KBM-7 (cell line): ENCODE measurements at places on chromosomes 2 and 18.

GRCh38 chr2:173395567-173396351 lies 41.1 kb downstream of the CDCA7 start:
- DNase-seq, result peak; percentile 51

GRCh38 chr2:200317975-200318374 lies 11.5 kb downstream of the SPATS2L start:
- DNase-seq, result no peak

DNA sequence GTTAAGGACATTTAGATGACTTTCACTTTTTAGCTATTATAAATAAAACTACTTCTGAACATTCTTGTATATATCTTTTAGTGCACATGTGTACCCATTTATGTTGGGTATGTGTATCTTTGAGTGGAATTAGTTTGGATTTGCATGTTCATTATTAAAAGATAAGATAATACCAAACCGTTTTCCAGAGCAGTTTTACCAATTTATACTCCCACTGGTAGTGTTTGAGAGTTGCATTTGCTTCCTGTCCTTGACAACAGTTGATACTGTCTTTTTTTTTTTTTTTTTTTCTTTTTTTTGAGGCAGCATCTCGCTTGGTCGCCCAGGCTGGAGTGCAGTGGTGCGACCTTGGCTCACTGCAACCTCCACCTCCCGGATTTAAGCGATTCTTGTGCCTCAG lies 23.3 kb downstream of the SLC30A6 start:
- DNase-seq, result no peak

DNA sequence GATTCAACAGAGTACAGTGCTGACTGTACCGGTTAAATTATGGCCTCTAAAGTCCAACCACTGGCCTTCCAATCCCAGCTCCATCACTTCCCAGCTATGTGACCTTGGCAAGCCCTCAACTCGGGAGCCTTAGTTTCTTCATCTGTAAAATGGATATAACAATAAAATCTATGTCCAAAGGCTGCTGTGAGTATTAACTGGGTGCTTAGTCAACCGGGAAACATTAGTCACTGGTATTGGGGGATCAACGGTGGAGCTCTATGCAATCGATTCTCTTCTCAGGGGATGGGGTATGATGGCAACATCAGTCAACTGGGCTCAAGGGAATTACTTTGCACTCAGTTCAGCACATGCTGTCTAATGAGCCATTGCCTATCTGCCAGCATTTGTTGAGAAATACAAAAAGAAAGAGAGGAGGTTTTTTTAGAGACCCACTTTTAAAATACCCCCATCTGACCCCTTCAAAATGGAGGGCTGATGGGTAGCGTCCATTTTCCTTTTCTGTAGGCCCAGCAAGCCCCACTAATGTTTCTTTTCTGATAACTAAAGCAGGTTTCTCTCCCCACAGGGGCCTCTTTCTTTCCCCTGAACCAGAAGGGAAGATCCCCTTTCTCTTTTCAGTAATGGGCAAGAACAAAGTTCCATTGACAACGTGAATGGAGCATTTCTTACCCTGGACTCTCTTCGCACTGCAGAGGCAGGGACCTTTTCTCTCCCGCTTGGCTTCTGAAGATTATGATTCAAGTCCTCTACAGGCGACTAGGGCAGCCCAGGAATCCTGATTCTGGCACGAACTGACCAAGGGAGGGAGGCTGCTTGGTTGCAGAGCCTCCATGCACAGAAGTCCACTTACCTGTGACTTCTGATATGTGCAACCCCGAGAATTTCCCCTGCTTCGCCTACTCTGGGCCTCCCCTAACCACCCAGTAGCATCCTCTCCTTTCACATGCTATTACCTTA lies 8.7 kb upstream of the AGFG1 start:
- no peak for DNase-seq

GRCh38 chr2:73103018-73103542 lies 9.7 kb downstream of the RAB11FIP5 start:
- no peak for DNase-seq

- DNase-seq, result no peak
Measured at GRCh38 chr2:53268086-53268485, 499.5 kb upstream of the CHAC2 start.

DNA sequence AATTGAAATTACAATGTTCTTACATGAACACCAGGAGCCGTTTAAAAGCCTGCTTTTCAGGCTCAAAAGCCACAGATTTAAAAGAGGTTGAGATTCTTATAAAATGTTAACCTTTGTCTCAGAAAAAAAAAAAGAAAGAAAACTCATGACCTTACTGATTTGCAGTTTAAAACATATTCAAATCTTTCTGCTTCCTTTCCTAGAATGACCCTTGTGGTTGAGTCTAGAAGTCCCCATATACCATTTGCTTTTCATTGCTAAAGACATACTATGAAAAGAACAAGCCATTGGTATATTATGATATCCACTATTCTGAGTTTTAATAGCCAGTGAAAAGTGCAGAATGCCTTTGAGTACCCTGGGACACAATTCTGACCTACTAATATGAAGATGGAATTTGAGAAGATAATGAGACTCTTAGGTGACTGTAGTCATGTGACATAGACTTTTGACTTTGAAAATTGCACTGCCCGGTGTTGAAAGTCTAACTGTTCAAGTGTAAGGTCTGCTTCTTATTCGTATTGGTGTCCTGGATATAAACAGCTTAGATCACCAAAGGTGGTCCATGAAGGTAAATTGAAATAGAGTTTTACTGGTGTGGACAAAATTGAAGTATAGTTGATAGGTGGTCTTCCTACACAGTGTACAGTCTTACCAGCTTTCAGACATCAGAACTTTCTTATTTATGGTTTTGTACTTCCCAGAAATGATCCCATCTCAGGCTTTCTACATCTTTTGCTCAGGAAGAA lies 117.0 kb downstream of the DOCK10 start:
- DNase-seq, result no peak

DNA sequence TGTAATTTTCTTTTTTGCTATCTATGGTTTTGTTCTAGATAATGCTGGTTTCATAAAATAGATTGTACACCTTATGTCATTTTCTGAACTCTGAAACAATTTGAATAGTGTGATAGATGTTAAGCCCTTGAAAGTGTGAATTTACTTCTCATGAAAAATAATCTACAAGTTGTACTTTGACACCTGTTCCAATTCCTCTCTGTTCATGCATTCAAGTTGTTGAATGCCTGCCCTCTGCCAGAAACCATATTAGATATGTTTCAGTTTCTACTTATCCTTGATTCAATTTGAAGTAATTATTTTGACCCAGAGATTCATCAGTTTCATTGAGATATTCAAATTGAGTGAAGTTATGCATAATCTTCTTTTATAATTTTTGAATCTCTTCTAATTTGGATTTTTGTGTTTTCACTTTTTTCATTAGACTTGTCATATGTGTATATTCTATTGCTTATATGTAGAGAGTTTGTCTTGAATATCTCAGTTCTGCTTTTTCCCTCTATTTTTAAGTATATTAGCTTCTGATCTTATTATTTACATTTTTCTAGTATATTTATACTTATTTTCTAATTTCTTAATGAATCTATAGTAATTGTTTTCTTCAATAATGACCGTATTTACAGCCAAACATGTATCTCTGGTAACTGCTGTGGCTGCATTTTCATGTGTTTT lies 143.3 kb upstream of the TACR1 start:
- no peak for DNase-seq

- no peak for DNase-seq
Measured at GRCh38 chr2:14428056-14428455, 204.5 kb upstream of the LRATD1 start.

DNA sequence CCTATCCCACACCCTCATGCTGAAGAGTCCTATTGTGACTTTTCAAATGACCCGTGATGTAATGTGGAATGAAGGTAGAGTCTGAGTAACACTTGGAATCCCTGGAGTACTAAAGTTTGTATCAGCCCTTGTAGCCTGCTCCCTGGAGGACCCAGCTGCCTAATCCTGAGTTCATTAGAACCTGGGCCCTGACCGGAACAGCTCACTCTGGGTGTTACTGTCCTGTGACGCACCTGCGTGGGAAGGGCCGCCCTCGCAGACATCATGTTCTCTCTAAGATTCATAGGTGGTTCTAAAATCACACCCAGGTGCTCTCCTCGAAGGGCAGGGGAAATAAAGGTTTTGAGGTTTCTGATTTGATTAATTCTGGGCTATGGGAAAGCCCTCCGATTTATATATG lies 62.3 kb downstream of the NCK2 start:
- no peak for DNase-seq

GRCh38 chr2:224517963-224518362 lies 67.2 kb downstream of the CUL3 start:
- DNase-seq, result peak; percentile 31

DNA sequence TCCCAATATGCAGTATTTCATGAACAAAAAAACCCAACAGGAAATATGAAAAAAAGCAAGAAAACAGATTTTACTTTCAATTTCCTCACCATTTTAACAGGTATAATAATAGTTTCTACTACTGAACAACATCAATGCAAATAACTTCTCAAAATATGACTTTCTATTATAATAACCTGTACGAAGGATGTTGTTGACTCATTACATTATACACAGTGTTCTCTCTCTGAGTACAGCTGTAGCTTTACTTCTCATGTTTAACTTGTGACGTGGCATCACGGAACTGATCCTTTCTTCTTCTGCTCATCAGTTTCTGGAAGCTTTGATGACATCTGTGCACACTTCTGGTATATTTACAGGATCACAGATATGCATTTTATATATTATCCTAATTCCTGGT lies 40.0 kb downstream of the FAM228A start:
- DNase-seq, result no peak

DNA sequence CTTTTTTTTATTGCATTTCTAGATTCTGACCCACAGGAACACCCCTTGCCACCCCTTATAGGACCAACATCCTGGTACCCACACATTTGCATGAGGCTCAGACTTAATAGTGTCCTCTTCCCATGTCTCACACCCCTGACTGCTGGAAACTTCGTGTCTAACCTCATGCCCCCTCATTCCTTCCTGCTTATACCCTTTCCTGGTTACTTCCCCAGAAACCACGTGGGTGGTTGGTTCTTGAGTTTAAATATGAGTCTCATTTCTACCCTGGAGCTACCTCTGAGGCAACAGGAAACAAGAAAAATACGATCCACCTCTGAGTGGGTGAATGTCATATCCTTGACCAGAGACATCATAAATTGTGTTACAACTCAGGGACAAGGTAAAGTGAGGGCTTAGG lies 1.6 kb downstream of the TNP1 start:
- DNase-seq, result no peak

- DNase-seq, result no peak
Measured at GRCh38 chr2:147273628-147274027, 571.2 kb upstream of the ACVR2A start.

- DNase-seq, result no peak
Measured at GRCh38 chr2:46232860-46233259, 64.3 kb upstream of the EPAS1 start.

DNA sequence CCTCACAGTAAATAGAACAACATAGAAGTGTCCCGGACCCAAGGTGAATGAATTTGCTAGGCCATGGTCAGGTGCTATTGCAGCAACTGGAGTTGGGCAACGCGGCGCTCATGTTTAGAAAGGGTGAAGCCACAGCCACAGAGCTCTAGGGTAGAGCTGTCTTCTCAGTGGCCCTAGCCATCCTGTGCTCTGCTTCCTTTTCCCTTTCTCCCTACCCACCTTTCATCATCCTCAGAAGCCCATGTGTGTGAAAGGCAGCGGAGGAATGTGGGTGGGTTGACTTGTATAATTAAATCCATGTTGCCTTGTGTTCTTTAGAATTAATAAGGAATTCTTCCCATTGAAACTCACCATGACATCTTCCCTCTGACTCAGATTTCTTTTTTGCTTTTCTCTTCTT lies 336.7 kb downstream of the OSR1 start:
- no peak for DNase-seq

DNA sequence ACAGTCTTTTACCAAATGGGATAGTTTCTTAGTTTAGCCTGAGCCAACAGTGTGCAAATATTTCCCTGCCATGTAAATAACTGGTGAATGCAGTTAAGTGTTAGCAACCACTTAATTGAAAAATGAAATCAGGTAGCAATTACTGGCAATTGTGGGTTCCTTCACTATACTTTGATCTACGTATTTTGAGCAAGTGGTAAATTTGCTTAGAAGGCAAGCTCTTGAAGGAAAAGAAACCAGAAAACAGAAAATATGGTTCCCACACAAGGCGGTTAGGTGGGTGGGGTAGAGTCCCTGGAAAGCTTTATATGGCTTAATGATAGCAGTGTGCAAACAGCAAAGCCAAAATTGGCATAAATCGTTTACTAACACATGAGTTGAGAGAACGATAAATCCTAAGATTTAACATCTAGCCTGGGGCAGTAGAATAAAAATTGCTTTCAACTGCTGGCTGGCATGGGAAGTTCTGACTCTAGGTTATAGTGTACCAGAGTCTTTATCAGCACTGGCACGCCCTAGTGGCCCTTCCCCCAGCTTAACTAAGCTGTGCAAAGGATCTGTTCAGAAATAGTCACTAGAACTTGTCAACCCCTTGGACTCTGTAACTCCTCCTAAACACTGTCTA lies 17.0 kb downstream of the SLC9A2 start:
- DNase-seq, result no peak

DNA sequence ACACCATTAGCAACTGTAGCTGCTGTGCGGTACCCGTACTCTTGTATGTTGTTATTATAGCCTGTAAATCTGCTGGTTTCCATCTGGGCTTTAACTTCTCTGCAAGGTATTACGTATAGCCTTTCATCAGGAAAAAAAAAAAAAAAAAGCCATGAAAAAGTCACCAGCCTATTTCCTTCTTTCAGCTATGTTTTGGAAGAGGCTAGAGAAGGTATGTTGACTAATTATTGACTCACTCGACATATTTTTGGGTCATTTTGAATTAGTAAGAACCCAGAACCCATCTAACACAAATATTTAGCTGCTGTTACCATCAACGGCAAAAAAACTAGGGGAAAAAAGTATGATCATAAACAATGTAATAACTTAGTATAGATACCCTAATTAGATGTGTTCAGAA lies 1395.6 kb downstream of the SUCLG1 start:
- DNase-seq, result no peak

- no peak for DNase-seq
Measured at GRCh38 chr2:80053522-80054345, 250.8 kb downstream of the LRRTM1 start.

- no peak for DNase-seq
Measured at GRCh38 chr2:19722531-19722971, 179.2 kb downstream of the TTC32 start.

DNA sequence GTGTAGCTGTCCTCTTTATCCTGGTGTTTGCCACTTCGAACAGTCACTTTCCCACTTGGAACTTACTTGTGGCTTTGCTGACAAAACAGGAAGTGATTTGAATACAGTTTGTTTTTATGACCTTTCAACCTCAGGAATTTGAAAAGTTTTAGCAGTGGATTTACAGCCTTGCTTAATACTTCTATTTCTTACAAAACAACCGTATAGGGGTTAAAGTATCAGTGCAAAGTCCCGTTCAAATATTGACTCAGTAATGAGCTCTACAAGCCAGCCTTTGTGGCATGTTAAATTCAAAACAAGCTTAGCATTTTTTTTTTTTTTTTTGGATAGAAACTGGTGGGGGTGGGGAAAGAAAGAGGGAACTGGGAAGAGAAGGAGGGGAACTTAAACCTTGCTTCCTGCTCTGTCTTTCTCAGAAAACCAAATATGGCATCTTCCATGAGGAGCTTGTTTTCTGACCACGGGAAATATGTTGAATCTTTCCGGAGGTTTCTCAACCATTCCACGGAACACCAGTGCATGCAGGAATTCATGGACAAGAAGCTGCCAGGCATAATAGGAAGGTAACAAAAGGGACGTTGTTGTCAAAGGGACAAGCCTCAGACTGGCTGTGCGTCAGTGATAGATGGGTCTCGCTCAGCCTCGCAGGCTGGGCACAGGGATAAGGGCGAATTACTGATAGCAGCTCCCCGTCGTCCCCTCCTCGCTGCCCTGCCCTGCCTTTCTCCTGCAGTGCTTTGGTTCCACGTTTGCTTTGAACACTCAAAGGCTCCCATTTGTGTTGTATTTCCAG lies at the start of gene HNMT:
Gene HNMT, plus strand, starts transcription at position 408 of the 793 bp plus-strand sequence. Its CDS starts 19 bp downstream, at position 427.
- peak; percentile 79 for DNase-seq
